GM03348 (cell line): ENCODE measurements at places on chromosomes 1 and 21.

DNA sequence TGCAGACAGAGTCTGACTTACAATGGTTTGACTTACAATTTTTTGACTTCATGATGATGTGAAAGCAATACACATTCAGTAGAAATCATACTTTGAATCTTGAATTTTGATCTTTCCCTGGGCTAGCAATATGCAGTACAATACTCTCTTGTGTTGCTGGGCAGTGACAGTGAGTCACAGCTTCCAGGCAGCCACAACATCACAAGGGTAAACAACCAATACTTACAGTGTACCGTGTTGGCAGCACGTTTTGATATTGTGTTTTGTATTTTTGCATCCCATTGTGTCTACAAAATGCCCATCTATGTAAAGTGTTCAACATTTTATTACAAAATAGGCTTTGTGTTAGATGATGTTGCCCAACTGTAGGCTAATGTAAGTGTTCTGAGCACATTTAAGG is 150.9 kb downstream of the NTMT2 start:
- DNase-seq, result no peak

GRCh38 chr1:208117409-208117808 is 126.8 kb downstream of the PLXNA2 start:
- DNase-seq, result no peak

GRCh38 chr1:25560788-25561187 is 17.4 kb downstream of the LDLRAP1 start:
- no peak for DNase-seq

DNA sequence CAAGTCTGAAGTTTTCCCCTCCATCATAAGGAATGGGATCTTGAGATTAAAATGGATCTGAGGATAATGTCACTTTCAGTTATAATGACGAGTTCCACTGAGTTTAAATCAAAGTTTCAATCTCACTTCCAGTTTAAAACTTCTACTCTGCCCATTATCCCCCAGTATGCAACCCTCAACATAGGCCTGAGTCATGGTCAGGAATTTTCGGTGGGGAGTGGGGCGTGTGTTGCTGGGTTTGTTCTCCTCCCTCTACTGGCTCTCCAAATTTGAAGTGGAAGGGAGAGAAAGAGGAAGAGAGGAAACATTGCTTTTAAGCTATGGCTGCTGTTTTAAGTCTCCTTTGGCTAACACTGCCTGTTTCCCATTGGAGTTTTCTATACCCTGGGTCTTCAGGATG is 152.9 kb downstream of the TM2D1 start:
- no peak for DNase-seq

GRCh38 chr1:147287133-147287865 is 44.8 kb downstream of the CHD1L start:
- DNase-seq, result no peak

GRCh38 chr1:67610450-67610849 is 74.6 kb upstream of the GADD45A start:
- DNase-seq, result no peak

DNA sequence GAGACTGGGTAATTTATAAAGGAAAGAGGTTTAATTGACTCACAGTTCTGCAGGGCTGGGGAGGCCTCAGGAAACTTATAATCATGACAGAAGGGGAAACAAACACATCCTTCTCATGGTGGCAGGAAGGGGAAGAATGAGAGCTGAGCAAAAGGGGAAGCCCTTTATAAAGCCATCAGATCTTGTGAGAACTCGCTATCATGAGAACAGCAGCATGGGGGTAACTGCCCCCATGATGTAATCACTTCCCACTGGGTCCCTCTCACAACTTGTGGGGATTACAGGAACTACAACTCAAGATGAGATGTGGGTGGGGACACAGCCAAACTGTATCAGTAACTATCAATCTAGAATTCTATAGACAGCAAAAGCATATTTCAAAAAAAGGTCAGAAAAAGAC is 64.7 kb upstream of the ACTRT2 start:
- no peak for DNase-seq

DNA sequence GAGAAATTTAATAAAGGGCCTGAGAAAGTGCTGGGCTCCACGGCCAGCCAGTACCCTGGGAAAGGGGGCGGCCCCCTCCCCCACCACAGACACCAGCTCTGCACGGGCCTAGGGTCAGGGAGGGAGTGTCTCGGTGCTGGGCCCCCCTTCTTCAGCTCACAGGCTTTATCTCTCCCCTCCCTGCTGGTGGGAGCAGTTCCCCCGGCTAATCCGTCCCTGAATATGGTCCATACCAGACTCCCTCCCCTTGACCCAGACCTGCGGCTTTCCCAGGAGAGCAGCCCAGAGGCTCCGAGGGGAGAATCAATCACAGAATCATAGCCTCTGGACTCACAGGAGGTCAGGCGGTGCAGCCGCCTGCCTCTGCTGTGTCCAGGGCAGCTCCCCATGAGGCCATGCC is 26.0 kb upstream of the RSPO1 start:
- DNase-seq, result no peak

DNA sequence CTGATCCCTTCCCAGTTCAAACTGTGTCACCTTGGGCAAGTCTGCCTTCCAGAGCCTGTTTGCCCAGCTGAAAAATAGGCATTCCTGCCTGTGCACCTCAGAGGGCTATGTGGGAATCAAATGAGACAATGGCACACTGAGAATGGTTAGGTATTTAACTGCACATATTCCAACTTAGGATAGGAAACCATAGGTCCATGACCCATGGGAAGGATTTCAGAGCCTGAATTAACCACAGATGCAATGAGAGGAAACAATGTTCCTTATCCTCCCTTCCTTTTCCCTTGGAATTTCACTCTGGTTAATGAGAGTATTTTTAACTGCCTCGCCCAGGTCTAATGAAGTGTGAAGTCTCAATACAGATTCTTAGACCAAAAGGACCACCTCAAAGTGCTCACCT is 12.7 kb downstream of the PAFAH2 start:
- no peak for DNase-seq
